ENCODE measurements at places on chromosomes 5 and 9. TPM values are rescaled to one million over a fixed set of nuclear protein-coding genes. Genes with fewer than 3 reads are reported as not detected.
A peak's percentile ranks its signal among the peaks of the same experiment; 100 is the strongest.

DNA sequence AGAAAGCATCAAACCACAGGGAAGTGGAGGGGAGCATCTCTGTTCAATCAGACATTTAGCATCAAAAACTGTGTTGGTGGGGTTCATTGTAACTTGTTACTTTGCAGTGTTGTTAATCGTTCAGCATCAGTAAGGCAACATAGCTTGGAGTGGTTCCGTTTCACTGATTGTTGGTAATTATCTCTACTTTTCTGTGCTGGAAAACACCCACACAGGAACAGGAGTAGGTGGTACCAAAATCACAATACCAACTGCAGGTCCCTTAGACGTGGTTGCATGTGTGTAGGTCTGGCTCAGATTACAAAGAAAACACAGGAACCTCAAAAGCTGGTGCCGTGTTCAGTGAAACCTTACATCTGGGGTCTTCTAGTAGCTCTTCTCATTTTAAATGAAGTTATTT is 146.8 kb downstream of the RNF180 start:
- DNase-seq: no peak

DNA sequence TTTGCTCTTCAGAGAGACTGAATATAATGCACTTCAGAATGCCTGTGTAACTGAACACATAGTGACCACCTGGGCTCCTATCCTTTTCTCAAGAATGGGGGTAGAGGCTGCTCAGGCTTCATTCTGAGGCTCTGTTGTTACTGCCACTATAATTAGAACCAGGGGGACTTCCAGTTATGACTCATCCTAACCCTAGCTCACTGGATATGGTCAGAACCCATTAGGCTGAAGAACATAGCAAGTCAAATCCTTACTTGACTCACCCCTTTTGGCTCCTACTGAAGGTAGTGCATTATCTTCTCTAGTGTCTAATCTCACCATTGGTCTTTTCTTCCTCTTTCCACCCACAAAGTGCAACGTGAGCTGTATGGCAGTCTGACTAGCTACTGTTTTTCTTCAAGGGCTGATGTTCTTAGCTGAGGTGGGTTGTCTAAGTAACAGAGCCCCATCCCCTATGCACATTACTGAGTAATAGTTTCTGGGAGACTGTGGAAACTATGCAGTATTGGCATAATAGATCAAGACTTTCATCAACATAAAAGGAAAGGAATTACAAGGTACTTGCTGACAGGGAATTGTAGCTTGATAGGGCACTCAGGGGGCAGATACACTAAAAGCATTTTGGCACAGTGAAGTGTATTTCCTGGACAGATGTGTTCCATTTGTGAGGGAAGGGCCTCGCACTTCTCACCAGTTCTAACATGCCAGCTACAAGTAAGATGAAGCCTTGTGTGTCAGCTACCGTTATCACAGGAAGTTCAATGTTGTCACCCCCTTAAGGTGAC is 431.0 kb upstream of the MEF2C start:
- no peak for DNase-seq

DNA sequence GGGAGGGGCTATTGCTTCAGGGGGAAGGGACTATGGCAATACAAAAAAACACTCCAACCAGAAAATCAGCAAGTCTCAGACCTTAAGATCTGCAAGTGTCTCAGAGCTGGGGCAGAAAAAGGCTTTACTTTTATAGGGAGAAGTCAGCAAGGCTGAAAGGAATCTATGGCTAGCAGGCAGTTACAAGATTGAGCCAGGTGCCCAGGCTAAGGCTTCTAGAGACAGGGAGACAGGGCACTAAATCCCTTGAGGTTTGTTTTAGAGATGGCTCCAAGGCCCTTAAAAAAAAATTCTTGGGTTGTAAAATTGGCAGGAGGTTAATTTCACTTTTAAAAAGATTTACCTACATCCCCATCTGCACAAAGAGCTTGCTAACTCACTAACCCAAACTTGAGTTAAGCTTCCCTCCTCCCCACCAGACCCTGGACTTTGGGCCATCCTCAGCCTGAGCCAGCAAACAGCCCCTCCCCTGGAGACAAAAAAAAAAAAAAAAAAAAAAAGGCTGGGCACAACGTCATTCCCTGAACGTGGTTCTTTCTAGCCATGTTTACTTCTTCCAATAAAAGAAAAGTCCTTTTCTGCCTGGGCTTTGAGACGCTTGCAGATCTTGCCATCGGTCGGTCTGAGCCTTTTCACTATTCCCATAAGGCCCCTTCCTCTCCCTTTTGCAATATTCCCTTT is 17.9 kb downstream of the NIPAL4 start:
- no peak for DNase-seq

DNA sequence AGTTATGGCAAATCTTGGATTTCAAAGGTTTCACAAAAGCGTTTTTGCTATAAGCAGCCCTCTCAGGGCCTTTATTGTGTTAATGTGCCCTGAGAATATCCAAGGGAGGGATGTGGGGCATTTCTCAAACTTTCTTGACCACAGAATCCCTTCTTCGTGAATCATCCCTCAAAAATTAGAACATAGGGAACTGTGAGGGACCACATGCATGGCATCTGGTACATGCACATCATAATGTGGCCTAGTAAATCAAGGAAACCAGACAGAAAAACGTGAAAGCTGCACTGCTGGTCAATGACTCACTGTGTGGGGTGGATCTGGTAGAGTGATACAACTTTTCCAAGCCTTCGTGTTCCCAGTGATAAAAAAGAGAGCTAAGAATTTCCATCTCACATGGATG is 22.4 kb downstream of the DDX31 start:
- no peak for DNase-seq

DNA sequence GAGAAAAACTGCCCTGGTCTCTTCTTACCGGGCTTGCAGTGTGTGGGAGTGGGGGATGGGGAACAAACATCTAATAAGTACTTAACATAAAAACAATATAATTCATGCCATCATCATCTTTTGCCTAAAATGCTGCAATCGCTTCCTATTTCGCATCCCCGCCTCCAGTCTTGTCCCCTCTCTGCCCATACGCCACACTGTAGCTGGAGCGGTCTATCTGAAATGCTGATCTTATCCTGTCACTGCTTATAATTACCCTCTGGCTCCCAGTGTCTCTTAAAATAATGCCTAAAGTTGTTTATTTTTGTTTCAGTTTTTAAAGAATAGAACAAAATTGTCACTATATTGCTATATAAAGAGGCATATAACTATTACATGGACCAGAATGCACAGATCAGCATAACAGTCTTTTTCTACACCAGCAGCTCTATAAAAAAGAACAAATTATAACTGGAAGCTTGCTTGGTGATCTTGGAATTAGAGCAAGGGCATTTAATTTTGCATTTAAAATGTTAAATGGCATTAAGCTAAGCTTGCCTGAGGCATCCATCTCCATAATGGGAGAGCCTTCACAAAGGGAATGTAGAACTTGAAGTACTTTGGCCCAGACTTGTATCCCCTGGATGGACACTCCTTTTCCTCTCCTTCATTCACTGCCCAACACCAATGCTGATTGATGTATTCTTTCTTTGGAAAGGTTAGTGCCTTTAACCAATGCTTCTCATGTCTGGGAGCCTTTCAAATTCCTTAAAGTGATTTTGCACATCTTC is 12.2 kb downstream of the NTRK2 start:
- DNase-seq: no peak

DNA sequence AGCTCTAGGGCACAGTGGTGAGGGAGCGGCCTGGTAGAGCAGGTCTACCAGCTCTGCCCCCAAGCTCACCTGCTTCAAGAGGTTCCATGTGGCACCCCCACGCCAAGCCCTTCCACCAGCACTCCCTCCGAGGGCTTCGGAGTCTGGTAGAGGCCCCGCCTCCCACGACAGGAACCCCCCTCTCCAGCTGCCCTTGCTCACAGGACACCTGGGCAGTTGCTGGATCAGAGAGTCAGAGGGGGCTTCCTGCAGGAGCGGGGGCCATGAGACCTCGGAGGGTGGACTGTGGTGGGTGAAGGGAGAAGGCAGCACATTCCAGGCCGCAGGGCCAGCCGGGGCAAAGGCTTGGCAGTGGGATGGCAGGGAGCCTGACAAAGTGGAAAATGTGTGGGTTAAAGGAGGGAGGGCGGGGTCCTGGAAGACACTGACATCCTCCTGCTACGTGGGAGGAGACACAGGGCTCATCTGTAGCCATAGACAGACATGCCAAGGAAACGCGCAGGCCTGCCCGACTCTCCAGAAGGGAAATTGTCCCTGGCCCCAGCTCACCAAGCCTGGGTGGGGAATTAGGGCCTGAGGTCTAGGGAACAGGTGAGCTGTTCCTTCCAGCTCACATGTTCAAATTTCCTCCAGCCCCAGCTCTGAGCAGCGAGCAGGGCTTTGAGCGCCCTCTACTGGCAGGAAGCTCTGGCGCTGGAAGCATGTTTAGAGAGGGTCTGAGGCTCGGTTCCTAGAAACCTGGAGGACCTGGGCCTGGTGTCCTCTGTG is 74.2 kb downstream of the NTNG2 start:
- DNase-seq: peak; percentile 69

- no peak for DNase-seq
Measured at GRCh38 chr5:131825404-131826013, 28.7 kb upstream of the FNIP1 start.

DNA sequence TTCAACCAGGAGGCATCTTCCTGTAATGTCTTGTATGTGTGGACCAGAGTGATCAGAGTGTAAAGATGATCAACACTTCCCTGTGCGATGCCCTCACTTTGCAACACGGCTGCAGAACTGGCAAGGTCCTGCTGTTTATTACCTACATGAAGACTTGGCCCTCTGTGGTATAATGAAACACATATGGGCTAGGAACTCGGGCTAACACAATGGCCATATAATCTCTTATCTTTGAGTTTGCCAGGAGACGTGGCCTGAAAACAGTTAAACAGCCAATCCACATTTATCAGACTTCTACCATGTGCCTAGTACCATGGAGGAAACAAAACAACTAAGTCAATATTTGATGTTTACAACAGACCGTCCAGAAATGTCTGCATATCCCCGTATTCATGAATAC is 145.5 kb downstream of the ZNF462 start:
- DNase-seq: no peak

DNA sequence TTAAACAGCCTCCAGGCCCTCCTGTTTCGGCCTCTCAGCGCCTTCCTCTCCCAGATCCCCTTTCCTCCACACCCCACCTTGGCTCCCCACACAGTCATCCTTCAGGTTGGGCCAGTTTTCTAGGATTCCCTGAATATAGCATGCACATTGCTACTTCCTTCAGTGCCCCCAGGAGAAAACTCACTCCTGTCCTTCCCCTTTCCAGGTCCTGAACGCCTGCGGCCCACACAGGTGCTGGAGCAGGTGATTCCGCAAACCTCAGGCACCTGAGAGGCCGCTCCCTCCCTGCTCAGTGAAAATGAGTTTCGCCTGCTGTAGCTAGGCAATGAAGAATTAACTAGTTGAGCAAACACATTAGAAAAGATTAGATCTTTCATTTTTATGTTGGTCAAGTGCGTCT is 185.0 kb downstream of the MED10 start:
- DNase-seq: no peak

- peak; percentile 43 for DNase-seq
Measured at GRCh38 chr5:457195-457961, 14.4 kb downstream of the EXOC3 start.

- no peak for DNase-seq
Measured at GRCh38 chr5:162870966-162871365, 566.4 kb upstream of the CCNG1 start.

DNA sequence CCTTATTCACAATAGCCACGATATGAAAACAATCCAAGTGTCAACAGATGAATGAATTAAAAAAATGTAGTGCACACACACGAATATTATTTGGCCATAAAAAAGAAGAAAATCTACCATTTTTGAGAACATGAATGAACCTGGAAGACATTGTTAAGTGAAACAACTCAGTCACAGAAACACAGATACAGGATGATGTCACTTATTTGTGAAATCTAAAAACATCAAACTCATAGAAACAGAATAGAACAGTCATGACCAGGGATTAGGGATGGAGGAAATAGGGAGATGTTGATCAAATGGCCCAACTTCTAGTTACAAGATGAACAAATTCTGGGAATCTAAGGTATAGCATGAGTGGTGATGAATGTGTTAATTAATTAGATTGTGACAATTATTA is 72.3 kb downstream of the MACIR start:
- DNase-seq: no peak

DNA sequence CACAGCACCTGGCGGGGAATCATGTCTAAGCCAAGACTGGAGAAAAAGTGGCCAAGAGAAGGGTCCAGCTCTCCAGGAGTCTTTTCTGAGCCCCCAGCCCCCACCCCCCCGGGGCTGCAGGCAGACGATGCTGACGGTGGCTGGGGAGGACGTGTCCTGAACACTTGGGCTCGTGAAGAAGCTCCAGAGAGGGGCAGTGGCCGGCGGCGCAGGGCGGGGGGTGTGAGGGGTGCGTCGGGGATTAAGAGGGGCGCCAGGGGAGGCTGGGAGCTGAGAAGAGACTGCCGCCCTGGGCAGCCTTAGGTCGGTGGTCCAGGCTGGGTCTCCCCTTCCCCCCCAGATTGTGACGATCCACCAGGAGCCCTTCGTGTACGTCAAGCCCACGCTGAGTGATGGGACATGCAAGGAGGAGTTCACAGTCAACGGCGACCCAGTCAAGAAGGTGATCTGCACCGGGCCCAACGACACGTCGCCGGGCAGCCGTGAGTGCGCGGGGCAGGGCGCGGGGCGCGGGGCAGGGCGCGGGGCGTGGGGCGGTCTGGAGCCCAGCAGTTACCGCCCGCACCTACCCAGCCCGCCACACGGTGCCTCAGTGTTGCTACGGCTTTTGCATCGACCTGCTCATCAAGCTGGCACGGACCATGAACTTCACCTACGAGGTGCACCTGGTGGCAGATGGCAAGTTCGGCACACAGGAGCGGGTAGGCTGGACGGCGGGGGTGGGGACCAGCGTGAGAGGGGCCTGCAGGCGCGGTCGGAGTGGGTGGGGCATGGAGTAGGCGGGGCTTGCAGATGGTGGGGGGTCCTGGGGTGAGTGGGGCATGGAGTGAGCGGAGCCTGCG is 8.9 kb downstream of the LRRC26 start:
- DNase-seq: no peak

EQTN gene
- total RNA-seq: not detected

CDKN2B gene
- not detected for total RNA-seq

ASPN gene
- total RNA-seq: not detected

HTR1A gene
- total RNA-seq: not detected
